Esophagus squamous epithelium (tissue), 5 donors: ENCODE measurements at places on chromosomes 6 and 20.
A peak's percentile ranks its signal among the peaks of the same experiment; 100 is the strongest.

DNA sequence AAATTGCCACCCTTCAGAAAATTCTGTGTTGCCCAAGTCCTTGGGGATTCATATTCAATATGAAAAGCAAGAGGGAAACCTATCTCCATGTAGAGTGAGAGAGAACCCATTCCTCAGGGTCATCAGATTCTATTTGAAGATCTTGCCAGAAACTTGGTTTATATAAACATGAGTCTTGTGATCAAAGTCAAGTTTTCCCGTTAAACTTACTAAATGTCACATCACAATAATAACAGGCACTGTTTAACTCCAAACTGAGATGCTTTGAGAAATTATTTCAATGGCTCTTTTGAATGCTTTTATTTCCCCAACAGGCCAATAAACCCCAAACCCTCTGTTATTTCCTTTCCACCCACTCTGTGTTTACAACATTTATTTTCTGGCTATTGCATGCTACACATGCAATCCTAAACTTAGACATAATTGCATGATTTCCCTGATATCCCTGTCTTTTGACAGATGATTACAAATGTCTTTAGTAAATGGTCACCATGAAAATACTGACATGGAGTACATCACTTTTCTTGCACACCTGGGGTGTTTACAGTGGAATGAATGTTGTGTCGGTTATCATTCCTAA, 31.1 kb upstream of the SSTR4 start:
- DNase-seq, result no peak

- DNase-seq, result no peak
These were observed 23.3 kb downstream of the NOX3 start for GRCh38 chr6:155432293-155432692.

GRCh38 chr6:76420094-76420493, 347.6 kb upstream of the IMPG1 start:
- DNase-seq, result no peak

DNA sequence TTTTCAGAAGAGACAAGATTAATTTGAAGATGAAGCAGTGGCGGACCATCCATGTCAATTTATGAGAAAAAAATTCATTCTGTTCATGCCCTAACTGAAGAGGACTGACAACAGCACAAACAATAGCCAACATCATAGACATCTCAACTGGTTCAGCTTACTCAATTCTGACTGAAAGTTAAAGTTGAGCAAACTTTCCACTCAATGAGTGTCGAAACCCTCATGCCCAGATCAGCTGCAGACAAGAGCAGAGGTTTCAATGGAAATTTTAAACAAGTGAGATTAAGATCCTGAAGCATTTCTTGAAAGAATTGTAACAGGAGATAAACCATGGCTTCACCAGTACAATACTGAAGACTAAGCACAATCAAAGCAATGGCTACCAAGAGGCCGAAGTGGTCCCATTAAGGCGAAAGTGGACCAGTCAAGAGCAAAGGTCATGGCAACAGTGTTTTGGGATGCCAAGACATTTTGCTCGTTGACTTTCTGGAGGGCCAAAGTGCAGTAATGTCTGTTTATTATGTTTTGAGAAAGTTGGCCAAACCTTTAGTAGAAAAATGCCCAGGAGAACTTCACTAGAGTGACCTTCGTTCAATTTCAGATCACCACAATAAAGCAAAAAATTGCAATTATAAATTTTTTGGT, 6.1 kb upstream of the SFT2D1 start:
- no peak for DNase-seq

DNA sequence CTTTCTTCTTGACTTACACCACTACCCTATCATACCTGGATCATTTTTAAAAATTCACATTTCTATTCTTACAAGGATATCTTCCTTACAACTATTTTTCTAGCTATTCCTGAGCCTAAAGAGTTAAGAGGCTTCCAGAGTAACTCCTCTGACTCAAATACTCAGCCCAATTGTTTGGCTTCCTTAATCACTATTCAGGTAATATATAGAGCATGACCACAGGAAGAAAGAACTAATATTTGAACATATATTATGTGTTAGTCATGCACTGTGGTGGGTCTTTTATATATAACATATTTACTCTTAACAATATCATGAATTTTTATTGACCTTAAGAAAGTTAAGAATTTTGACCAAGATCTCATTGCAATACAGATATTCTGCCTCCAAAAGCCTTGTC, 42.0 kb upstream of the ID4 start:
- no peak for DNase-seq

GRCh38 chr20:59062081-59062480, 19.5 kb upstream of the PRELID3B start:
- DNase-seq, result no peak

DNA sequence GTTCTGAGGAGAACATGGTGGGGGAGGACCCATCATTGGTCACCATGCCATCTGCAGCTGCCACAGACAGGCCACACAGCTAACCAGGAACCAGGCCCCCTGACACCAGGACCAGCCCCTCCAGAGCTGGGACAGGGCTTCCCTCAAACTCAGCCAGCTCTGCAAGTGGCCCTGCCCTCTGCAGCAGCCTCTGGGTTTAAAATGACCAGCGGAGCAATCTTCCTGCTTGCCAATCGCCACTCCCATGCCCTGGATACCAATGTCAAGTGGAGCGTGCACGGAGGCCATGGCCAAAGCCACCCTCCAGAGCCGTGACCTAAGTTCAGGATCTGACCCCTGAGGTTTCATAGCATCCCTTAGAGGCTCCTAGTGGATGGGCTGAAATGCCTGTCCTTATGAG, 199.4 kb downstream of the SYNDIG1 start:
- no peak for DNase-seq

DNA sequence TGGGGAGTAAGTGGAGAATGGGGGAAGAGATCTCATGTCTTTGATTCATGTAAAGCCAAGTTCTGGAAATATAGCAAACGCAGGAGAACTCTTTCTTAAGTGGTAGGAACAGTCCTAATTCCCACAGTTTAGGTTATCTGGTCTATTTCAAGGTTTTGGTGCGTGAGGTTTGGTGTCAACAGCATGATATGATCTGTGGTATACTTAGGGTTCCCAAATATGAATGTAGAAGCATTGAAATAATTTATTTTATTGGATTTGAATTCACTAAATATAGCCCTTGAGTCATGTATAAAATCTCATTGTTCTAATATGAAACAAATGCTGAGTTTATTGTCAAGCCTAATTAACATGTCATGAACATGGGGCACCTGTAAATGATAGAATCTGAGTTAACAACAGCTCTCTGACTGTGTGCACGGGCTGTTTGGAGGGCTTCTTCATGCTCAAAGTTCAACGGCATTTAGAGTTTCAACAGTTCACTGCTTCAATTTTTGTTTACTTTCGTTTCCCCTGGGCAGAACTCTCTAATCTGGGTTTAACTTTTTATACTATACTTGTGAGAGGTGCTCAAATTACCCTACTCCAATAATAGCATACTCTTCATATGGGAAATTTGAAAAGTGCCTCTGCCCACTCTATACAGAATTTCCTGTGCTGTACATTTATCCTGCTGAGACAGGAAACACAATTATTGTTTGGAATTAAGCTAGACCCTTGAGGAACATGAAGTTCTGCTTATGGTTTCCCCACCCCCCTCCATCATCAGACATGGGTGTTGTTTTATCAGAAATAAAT, 236.3 kb upstream of the ZNF217 start:
- no peak for DNase-seq

DNA sequence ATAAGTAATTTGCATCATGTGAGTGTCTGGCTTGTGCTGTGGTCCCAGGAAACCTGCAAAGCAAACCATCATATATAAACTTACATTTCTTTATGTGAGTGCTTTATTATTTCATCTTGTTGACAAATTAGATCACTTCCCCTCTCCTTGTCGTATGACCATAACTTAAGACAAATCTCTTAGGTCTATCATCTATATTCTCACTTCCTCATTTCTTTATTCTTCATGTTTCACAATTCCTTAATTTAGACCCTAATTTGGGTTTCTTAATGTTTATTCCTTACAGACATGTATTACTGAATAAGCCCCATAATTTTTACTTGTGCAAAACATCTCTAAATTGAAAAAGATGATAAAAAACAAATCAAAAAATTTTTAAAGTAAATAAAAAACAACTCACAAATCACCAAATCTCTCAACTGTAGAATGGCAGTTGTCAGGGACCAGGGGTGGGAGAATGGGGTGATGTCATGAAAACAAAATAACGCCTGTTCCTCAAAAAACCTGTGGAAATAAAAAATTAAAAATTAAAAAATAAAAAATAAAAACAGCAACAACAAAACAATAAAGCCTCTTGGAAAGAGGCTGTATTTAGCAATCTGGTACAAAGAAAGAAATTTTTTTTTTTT, 49.5 kb upstream of the FBXO30 start:
- DNase-seq, result no peak

- DNase-seq, result peak; percentile 64
These were observed at the start of gene PTPRA for GRCh38 chr20:2873010-2873746. Gene PTPRA (plus strand): TSS chr20:2873481. CDS start chr20:2964278, 90,797 bp downstream.

- no peak for DNase-seq
These were observed 28.1 kb upstream of the ADTRP start for GRCh38 chr6:11806561-11807317.

- no peak for DNase-seq
These were observed 315.1 kb downstream of the EPHA7 start for GRCh38 chr6:93104195-93104817.

DNA sequence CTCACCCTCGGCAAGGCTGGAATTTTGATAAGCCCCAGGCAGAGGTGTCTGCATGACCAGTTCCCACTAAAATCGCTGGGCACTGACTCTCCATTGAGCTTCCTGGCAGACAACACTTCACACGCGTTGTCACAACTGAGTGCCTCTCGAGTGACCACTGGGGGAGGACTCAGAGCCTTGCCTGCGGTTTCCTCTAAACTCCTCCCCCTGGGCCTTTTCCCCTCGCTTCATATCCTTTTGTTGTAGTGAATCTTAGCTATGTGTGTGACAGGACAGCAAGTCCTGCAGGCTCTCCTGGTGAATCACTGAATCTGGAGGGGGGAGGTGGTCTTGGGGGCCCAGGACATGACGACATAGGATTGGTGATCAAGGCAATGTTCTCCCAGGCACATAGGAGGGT, 670.8 kb downstream of the PRKN start:
- DNase-seq, result no peak

- no peak for DNase-seq
These were observed 234.5 kb upstream of the ZNF217 start for GRCh38 chr20:53828088-53828681.

DNA sequence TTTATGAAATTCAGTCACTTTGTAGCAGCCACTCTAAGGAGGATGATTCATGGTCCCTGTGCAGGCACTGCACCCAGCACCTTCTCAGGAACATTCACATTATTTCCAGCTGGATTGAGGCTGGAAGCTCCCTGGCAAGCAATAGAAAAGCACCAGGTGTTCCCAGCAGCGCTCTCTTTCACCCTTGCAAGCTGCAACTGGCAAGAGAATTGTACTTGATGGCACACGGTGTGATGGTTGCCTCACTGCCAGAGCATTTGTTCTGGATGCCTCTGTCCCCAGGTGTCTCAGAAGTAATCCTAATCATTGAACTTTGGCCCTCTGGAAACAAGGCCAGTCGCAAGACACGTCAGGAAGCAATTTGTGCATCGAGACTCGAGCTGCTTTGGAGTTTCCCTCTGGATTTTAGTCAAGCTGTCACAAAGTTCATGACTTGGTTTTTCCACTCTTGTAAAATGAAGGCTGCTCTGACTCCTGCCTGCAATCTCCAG, 24.9 kb upstream of the PHACTR2 start:
- no peak for DNase-seq

DNA sequence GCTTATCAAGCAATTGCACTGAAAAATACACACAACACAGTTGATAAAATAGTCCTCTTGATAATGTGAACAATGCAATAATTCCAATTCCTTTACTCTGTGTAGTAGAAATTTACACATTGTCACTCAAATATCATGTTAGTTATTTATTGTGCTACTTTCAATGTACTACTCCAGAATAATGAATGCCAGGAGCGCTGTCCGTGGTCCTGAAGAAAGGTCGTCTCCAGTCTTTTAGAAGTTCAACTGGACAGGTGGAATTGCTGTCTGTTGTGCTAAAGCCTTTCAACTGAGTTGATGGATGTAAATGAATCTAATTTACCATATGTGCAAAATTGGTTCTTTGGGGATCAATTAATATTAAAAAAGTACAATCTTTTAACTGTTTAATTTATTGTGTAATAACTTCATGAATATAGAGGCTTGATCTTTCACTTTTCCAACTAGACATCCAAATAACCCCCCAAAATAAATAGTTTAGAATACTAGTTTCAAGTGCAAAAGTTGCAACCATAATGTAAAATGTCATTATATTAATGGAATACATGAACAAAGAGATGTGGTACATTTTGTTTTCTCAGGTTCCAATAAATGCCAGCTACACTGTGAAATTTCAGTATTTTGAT, 3.2 kb downstream of the GRIK2 start:
- no peak for DNase-seq

GRCh38 chr6:154448448-154449096, 61.9 kb downstream of the CNKSR3 start:
- DNase-seq, result no peak

DNA sequence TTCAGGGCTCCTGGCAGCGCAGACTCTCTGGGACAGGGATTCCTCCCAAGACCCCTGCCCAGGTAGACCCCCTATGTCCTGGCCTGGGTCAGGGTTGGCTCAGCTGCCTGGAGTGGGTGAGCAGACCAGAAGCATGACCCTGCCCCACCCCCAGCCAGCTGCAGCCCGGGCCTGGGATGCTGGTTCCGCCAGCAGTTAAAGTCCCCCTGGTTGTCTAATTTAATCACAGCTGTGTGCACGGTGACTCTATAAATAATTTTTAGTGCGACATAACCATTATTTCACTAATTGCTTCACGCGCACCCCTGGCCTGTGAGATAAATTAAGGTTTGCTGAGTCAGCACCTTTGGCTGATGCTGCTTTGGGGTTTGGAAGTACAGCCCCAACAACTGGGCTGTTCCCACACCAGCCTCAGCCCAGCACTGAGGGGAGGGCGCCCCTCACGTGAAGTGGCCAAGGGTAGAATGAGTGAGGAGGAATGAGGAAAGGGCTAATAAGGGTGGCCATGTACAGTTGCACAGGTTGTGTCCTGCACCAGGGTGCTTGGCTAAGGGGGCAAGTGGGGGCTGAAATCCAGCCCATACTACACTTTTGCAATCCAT, 26.1 kb upstream of the CDH22 start:
- DNase-seq, result no peak

GRCh38 chr6:17144016-17144415, 42.2 kb downstream of the STMND1 start:
- no peak for DNase-seq

DNA sequence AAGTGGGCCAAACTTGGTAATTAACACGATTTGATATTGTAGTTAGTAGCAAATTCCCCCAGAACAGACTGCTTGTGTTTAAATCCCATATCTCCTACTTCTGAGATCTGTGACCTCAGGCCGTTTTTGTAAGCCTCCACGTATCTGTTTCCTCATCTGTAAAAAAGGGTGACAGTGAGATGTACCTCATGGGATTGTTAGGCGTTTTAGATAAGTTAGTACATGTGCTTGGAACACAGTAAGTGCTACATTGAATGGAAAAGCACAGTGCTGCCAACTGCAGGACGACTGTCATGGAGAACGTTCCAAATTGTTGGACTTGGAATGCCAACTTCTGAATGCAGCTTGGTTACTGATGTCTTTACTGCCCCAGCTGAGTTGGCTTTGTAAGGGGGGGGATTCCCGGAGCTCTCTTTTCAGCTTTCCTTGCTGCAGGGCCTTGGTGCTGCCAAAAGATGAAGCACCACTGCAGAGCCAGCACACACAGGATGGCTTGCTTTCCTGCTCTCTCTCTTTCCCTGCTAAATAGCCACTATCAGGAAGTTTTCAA, 108.6 kb downstream of the OPN5 start:
- no peak for DNase-seq
